Sigmoid colon (tissue), 7 donors: ENCODE measurements at places on chromosomes 3 and 15. TPM values are rescaled to one million over a fixed set of nuclear protein-coding genes. Genes with fewer than 3 reads are reported as not detected.

- no peak for DNase-seq
These were observed 45.7 kb downstream of the EXOG start for GRCh38 chr3:38541806-38542205.

Gene MEGF11
- not detected for total RNA-seq

DNA sequence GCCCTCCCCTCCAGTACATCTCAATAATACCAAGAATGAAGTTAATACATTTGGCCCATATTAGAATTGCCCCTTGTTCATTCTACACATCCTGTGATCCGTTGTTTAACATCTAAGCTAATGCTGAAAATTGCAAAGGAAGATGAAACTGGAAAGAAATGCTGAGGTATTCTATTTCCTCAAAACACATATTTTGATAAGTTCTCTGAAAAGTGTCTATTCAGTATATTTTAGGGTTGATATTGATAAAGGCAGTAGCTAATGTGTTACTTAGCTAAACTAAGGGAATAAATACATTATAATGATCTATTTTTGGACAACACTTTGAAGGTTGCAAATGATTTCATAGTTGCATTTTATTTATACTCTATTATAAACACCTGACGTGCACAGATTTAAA is 702.6 kb upstream of the ROBO1 start:
- DNase-seq = no peak

GRCh38 chr3:9762871-9763270 is 6.9 kb downstream of the CAMK1 start:
- no peak for DNase-seq

DNA sequence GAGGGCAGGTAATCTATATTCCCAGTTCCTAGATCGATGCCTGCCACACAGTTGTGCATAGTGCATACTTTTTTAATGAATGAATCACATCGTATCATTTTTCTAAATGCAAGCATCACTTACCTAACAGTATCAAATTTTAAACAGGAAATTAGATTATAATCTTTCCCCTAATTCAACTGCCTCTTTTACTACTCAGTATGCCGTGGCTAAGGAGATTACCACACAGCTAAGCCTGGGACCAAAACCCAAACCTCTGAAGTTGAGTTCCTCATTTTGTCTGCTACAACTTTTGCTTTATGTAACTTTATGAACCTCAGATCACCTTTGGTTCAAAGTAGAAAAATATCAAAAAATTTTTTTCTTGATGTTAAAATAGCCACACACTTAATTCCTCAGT is 53.2 kb upstream of the FNDC3B start:
- DNase-seq = no peak

DNA sequence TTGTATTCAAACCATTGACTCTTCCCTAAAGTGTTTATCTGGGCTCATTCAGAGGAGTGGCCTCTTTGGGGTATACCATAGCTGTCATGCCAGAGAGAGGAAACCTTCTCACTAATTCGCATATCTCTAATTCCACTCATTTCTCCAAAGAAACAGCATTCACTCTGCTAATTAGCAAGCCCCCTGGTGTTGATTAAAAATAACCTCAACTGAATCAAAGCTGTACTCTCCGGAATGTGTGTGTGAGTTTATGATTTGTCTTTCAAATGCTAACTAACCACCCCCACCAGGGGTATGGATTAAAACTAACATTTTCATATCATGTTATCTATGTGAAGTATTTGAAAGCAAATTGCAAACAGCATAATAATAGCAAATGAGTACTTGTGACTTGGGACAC is 45.5 kb downstream of the PAQR5 start:
- no peak for DNase-seq
